ENCODE measurements at places on chromosomes 2 and 18.

- DNase-seq: no peak
These were observed 77.7 kb downstream of the TRIM43 start for GRCh38 chr2:95669441-95669991.

DNA sequence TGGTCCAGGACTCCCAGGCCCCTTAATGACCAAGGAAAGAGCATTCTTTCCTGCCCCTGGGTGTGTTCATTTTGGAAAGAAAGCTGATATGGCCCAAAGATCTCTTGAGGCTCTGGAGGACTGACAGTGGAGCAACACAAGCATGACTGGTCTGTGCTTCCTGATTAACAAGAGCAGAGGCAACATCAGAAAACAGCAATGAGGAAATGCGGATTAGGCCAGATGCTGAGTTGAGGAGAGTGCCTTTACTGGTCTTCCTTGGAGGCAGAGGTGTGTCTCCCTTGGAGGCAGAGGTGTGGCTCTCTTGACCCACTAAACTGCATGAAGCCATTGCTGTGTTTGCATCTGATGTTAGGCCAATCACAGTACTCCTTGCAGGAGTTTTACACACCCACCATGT, 19.9 kb downstream of the IL36B start:
- no peak for DNase-seq

DNA sequence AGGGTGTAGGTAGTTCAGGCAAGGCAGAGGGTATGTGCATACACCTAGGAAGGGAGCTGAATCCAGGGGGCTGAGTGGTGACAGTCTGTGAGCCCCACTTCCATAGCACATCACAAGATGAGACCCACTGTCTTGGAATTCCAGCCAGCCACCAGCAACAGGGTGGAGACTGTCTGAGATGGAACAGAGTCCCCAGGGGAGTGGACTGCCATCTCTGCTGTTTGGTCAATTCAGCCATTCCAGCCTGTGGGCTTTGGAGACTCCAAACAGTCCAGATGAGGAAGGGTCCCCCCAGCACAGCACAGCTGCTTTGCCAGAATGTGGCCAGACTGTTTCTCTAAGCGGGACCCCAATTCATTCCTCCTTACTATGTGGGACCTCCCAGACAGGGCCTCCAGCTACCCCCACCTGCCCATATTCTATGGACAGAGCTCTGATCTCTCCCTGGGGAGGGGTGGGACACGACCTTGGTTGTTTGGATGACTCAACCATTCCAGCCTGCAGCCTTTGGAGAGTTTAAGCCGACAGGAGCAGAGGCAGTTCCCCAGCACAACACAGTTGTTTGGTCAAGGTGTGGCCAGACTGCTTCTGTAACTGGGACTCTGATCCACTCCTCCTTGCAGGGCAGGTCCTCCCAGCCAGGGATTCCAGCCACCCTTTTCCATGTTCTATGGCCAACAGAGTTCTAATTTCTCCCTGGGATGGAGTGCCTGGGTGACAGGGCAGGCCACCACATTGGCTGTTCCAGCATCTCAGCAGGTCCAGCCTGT, 178.0 kb downstream of the RND3 start:
- no peak for DNase-seq

DNA sequence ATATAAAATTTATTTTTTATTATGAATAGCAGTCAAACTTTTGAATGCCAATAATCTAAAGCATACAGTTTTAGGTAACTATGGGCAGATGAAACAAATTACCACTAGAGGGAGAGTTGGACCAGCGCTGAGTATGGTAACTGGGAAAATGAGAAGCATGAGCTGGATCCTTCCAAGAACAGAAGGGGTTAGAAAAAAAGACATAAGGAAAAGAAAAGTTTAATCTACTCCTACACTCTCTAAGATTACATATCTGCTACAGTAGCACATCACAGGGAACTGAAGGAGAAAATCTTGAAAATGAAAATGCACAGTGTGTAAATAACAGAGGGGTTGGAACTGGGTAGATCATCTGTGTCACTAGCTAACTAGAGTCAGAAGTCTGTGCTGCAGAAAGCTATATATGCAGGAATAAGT, 15.5 kb downstream of the REG3G start:
- no peak for DNase-seq

DNA sequence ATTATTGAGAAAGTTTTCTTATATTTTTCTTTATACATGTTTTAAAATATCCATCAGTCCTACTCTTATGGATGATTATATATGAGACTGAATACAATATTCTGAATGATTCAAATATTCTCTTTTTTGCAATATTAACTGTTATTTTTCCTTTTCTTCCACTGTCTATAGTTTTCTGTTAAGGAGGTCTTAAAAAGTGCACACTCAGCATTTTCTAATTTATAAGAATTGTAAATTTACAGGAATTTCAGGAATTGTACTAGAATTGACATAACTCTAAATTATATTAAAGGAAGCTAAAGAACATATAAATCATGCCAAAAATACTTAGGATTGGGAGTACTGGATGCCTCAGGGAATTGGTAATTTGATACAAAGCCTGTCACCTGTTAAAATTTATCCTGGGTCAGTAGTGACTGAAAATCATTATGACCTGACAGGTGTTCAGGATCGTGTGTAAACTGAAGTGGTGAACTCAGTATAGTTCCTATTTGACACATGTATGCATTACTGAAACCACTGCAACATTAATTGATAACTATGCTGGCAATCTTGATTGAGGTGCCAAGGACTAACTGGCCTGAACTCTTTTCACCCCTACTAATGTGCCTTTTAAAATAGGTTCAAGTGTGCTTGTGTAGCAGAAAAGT, 30.4 kb downstream of the MSTN start:
- DNase-seq: no peak

GRCh38 chr2:161135951-161136593, 24.2 kb upstream of the TANK start:
- no peak for DNase-seq

DNA sequence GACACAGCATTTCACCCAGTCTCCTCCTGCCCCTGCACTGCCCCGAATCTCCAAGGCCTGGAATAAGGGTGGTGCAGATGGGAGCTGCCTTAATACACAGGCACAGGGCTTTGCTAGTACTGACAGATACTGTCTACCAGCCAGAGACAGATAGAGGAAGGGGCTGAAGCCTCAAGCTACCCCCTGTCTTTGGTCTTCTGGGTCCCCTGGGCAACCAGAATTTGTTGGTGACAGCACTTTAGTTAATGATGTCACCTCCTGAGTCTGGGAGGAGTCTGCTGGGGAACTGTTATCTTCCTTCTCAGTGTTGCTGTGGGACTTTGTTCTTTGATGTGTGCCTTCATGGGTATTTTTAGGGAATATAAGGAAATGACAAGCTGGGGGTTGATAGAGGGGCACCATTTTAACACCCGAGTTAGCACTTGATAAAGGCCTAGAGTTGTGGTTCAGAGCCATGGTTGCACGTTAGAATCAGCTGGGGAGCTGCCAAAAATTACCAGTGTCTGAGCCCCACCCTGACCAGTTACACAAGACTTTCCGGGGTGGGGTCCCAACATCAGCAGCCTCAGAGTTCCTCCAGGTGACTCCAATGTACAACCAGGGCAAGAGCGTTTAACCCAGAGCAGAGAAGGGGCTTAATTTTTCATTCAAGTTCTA, 136.8 kb downstream of the SMAD7 start:
- no peak for DNase-seq

GRCh38 chr2:216603884-216604245, 29.4 kb upstream of the IGFBP2 start:
- DNase-seq: no peak

DNA sequence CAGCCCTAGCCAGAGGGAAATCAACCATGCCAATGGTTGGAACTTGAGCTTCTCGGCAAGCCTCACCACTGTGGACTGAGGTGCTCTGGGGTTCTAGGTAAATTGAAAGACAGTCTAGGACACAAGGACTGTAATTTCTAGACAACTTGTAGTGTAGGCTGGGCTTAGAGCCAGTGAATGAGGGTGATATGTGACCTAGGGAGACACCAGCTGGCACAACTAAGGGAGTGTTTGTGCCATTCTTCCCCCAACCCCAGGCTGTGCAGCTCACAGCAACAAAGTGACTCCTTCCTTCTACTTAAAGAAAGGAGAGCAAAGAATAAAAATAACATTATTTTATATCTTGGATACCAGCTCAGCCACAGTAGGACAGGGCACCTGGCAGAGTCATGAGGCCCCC, 1690.7 kb upstream of the TMEFF2 start:
- no peak for DNase-seq

DNA sequence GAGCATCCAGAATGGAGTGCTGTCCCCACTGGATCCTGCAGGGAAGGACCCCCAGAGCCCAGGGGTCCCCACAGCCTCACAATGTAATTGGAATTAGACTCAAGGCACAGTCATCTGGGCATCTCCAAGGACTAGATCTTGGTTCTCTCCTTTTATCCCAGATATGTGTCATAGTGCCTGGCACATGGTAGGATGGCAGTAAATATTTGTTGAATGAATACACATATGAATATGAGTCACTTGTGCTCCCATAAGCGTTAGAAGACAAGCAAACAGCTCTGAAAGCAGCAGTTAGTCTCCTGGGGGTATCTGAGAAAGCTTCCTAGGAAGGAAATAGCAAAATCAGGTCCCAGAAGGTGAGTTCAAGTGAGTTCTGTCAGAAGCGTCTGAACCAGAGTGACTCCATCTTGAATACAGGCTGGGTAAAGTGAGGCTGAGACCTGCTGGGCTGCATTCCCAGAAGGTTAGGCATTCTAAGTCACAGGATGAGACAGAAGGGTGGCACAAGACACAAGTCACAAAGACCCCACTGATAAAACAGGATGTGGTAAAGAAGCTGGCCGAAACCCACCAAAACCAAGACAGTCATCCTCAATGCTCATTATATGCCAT, 234.1 kb upstream of the ID2 start:
- no peak for DNase-seq

DNA sequence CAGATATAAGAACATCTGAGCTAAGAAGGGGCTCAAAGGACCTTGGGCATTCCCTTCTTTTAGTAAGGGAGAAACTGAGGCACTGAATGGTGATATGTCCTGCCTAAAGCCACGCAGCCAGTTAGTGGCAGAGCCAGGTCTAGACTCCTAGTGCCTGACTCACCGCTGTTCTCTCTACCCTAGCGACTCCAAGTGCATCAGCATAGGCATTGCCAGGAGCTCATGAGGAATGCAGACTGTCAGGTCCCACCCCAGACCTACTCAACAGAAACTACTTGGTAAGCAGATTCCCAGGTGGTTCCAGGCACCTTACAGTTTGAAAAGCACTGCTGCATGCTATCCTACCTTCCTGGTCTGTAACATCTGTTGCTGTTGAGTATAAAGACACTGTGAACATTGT, 158.9 kb downstream of the MSH2 start:
- no peak for DNase-seq

GRCh38 chr2:8729939-8730338, 48.1 kb downstream of the ID2 start:
- DNase-seq: no peak

DNA sequence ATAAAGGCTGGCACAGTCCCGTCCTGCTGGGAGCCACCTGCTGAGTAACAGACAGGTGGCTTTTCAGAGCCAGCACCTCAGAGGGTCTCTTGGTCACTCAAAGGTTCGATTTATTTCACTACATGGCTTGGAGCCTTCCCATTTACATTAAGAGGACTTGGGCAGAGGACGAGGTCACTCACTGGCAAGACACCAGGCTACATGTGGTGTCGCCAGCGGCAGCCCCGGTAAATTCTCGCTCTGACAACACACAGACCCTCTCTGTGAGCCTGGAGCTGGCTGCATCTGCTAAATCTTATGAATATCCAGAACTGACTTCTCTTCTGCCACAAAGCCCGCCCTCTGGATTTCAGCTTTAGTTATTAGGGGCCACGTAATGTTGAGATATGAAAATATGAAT, 254.7 kb downstream of the VAPA start:
- DNase-seq: no peak

GRCh38 chr2:233141901-233142300, 81.8 kb downstream of the INPP5D start:
- DNase-seq: no peak

- no peak for DNase-seq
These were observed 115.5 kb downstream of the ESCO1 start for GRCh38 chr18:21484851-21485636.

- no peak for DNase-seq
These were observed 70.6 kb upstream of the GLS start for GRCh38 chr2:190809876-190810525.

- no peak for DNase-seq
These were observed 200.6 kb downstream of the NAPG start for GRCh38 chr18:10726198-10727068.

GRCh38 chr2:142873831-142874287, 3.6 kb upstream of the KYNU start:
- DNase-seq: no peak

DNA sequence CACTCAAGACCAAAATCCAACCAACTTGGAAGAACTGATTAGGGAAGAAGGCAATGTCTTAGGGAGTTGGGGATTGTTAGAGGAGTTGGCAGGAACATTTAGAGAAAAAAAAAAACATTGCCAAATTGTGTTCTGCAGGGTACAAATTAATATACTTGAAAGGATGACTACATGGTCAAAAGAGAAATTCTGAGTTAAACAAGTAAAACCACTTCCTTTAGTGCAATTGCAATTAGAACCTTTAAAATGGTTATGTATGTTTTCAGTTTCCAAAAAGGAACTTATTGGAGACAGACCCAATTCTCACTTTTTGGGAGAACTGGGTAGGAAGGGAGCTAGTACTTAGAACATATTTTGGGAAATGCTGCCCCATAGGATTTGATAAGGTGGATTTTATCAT, 137.9 kb downstream of the GPD2 start:
- DNase-seq: no peak

GRCh38 chr2:227413371-227413770, 25.6 kb upstream of the SCYGR1 start:
- DNase-seq: no peak

GRCh38 chr2:35989503-35989902, 366.1 kb upstream of the CRIM1 start:
- no peak for DNase-seq

GRCh38 chr18:35507192-35507591, 9.4 kb upstream of the INO80C start:
- DNase-seq: no peak

GRCh38 chr2:67649331-67650261, 252.5 kb downstream of the ETAA1 start:
- DNase-seq: no peak
